Vagina (tissue), 2 donors: ENCODE measurements at places on chromosomes 12 and 14.

DNA sequence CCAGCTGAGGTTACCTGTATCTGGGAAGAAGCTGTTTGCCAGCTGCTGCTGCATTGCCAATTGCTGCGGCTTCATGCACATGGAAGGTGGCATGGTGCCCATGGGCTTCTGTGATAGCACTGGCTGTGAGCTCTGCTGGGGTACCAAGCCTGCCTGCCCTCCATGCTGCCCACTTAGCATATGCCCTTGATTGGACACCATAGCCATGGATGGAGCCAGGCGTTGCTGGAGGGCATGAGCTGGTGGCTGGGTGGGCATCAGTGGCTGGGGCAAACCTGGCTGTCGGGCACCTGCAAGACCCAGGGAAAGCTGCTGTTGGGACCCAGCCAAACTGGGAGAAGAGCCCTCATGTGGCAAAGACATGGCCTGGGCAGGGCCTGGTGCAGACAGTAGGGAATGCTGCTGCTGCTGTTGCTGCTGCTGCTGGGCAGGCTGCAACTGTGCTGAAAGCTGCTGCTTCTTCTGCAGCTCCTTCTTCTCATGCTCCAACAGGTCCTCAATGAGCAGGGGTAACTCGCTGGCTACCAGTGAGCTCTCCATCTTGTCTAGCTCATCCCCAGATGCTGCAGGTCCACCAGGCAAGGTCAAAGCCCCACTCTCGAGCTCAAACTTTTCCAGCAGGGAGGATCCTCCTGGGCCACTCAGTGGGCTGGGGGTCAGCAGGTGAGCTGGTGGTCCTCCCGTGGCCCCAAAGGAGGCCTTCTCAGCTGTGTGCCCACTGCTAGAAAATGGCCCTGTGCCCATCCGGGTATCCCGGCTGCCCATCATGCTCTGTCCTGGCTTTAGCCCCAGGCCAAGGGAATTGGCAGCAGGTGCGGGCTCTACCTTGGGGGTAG is 18.8 kb upstream of the PRKAG1 start:
- no peak for DNase-seq

- no peak for DNase-seq
Measured at GRCh38 chr12:56751712-56752598, at the start of gene PRIM1. Gene PRIM1 (minus strand): TSS chr12:56752323. CDS start chr12:56752298, 25 bp downstream.

GRCh38 chr12:42162965-42163364 is 18.3 kb upstream of the GXYLT1 start:
- DNase-seq, result no peak

DNA sequence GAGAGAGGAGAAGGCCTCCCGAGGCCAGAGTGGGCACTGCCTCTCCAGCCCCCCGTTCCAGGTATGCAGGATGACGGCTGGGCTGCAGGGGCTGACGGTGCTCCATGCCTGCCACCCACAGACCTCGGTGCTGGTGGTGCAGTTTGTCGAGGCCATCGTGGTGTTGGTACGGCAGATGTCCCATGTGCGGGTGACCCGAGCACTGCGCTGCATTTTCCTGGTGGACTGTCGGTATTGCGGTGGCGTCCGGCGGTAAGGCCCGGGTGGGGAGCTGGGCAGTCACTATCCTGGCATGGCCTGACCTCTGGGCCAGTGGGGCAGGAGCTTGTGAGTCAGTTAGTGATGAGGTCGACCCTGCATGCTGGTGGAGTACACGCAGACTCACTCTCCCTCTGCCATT is 47.4 kb downstream of the TPCN1 start:
- DNase-seq, result no peak

- DNase-seq, result no peak
Measured at GRCh38 chr12:55116152-55116551, 10.1 kb upstream of the OR9K2 start.

- DNase-seq, result no peak
Measured at GRCh38 chr14:102907303-102907844, 15.1 kb upstream of the AMN start.

DNA sequence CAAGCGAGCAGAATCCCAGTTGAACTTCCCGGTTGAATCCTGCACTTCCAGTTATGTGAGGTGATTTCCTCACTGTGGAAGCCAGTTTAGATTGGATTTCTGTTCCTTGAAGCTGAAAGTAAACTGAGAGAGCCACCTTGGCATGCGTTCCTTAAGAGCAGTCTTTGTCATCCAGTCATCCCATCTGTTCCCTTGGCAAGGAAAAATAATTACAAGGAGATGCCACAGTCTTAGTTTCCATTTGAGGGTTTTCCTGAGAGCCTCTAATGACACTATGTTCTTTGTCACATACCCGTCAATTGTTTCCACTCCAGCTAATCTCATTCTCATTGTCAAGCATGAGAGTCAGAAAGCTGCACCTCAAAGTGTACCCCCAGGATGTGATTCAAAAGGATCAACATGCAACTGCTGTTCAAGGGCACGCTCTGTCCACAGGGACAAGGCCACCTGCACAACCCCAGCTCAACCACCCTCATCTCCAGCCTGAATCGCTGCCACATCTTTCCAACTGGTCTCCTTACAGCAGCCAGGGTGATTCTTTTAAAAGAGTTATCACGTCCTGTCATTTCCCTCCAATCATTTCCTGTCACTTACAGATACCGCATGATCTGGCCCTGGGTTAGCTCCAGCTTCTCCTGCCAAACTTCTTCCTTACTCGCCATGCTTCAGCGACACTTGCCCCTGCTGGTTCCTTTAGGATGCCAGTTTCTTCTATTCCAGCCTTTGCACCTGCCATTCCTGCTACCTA is 18.0 kb upstream of the TCP11L2 start:
- DNase-seq, result no peak

- no peak for DNase-seq
Measured at GRCh38 chr14:104093366-104094055, 8.0 kb downstream of the ASPG start.

DNA sequence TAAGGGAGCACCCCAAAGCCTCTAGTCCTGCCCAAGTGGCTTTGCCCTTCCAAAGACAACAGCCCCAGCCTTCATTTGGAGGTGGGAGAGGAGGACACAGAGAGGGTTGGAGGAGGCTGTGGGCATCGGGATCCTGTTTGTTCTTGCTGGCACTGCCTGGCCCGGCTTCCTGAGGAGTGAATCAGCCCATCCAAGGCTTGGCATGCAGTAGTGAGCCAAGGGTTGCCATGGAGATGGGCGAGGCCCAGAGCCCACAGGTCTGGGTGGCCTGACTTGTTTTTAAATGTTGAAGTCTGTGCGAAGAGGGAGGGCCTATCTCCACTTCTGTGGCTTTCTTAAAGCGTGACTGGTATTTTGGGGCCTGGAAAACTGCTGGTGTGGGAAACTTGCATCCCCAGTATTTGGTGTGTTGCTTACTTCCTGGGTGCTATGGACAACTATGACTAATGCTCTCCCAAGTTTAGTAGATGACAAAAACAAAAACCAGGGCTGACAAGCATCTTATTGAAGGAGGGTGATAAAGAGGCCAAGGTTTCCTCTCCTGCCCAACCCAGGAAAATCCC is 15.8 kb downstream of the CD9 start:
- no peak for DNase-seq

GRCh38 chr12:6437586-6437985 is 7.2 kb upstream of the CD27 start:
- no peak for DNase-seq

- no peak for DNase-seq
Measured at GRCh38 chr14:92400579-92401444, 77.8 kb downstream of the SLC24A4 start.

DNA sequence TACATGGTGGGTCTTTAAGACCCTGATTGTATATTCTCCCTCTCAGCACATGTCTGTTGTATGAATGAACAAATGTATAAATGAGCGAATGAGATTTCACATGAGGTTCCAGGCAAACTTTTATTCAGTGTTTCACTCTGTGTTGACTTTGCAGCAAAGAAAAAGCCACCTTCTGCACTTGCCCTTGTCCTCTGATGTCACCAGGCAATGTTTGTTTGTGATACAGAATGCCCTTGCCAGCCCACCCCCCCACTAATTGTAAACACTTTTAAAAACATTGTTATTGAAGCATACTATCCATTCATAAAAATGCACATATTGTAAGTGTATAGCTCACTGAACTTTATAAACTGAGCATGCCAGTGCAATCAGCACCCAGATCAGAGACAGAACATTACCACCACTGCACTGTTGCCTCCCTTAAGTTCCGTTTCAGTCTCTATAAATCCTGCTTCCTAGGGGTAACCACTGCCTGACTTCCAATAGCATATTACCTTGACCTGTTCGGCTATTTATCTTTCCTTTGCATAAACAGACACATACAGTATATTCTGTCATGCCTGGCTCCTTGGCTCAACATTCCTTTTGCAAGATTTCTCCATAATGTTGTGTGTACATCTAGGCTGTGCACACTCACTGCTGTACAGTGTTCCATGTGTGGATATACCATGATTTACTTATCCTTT is 11.3 kb upstream of the LTA4H start:
- no peak for DNase-seq

GRCh38 chr14:96053248-96053599 is 14.1 kb downstream of the C14orf132 start:
- DNase-seq, result no peak

GRCh38 chr12:106333756-106334155 is 23.8 kb upstream of the POLR3B start:
- no peak for DNase-seq

- DNase-seq, result no peak
Measured at GRCh38 chr14:65297744-65298143, 114.8 kb upstream of the FUT8 start.
